ENCODE measurements at places on chromosomes 7 and 10.
A peak's percentile ranks its signal among the peaks of the same experiment; 100 is the strongest.

DNA sequence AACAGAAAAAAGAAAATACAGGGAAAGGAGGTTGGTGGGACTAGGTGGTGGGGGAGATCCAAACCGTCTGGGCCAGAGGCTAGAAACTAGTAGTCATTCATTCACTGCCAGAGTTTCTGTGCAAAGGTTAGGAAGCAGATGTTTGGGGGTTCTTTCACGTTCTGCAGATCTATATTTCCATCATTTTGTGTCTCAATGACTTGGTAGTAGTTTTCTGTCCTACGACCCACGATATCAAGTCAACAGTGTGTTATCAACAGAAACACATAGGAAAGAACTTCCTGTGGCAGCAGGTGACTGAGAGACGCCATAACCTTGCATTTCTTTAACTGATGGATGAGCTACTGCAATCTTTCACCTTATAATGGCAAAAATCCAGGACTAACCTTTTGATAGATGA lies 1.8 kb downstream of the CEP55 start:
- no peak for ATAC-seq

DNA sequence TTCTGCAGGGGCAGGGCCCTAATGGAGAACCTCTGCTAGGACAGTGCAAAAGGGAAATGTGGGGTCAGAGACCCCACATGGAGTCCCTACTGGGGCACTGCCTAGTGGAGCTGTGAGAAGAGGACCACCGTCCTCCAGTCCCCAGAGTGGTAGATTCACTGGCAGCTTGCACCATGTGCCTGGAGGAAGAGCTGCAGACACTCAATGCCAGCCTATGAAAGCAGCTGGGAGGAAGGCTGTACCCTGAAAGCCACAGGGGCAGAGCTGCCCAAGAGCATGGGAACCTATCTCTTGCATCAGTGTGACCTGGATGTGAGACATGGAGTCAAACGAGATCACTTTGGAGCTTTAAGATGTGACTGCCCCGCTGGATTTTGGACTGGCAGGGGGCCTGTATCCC lies 20.3 kb upstream of the GNAT3 start:
- no peak for ATAC-seq

- no peak for ATAC-seq
Measured at GRCh38 chr7:116443646-116444045, 55.9 kb upstream of the CAV2 start.

DNA sequence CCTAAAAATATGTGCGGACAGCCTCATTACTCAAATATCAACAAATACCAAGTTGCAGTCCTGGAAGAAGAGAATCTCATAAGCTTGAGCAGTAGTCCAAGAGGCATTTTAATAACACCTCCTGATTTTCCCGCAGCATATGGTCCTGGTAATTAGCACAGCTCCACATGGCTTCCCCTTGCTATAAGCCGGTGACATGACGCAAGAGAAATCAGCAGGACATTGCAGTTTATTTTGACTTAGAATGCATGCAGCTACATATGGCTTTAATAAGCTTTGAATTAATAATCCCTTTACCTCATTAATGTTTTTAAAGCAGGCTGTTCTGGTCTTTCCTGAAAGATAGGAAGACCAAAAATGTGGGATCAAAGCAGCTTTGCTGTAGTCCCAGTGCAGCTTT lies 137.6 kb downstream of the RAMP3 start:
- ATAC-seq = no peak

- peak; percentile 68 for ATAC-seq
Measured at GRCh38 chr10:79487296-79488194, 24.8 kb upstream of the EIF5AL1 start.

DNA sequence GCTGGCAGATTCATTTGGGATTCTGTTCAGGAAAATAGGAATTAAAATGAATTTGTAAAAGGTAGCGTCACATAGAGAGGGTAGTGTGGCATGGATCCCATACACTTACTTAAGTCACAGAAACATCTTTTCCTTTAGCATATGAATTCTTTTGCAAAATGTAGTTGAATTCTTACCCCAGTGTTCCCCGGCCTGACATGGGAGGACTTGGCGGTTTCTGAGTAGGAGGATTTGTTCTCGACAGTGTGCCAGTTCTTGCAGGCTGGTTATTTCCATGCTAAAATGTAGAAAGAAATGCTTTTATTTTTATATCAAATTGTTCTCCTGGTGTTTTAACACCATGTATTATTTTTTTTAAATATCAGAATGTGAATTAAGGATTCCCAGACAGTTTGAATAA lies 72.6 kb downstream of the PDSS1 start:
- ATAC-seq = no peak

GRCh38 chr10:5566614-5567013 lies 41.9 kb downstream of the CALML3 start:
- ATAC-seq = no peak

- no peak for ATAC-seq
Measured at GRCh38 chr7:54823776-54824175, 64.8 kb upstream of the SEC61G start.

GRCh38 chr10:90862908-90863514 lies 5.2 kb upstream of the HTR7 start:
- no peak for ATAC-seq

- no peak for ATAC-seq
Measured at GRCh38 chr10:63901228-63901627, 380.0 kb downstream of the REEP3 start.

- ATAC-seq = peak; percentile 37
Measured at GRCh38 chr7:42883950-42884349, 27.9 kb downstream of the C7orf25 start.

DNA sequence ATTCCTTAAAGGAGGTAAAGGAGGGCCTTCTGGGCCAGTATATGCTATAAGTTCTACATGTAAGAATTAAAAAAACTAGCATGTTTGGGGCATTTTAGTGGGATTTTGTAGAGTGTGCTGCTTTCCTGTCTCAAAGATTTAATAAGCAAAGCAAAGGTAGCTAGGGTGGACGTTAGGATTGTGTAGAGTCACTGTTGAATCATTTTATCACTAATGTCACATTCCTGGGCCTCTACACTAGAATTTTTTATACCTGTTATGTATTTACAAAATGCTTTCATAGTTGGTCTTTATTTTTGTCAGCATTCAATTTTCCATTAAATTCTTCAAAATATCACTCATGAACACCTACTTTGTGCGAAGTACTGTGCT lies 139.4 kb upstream of the PHYHIPL start:
- no peak for ATAC-seq

DNA sequence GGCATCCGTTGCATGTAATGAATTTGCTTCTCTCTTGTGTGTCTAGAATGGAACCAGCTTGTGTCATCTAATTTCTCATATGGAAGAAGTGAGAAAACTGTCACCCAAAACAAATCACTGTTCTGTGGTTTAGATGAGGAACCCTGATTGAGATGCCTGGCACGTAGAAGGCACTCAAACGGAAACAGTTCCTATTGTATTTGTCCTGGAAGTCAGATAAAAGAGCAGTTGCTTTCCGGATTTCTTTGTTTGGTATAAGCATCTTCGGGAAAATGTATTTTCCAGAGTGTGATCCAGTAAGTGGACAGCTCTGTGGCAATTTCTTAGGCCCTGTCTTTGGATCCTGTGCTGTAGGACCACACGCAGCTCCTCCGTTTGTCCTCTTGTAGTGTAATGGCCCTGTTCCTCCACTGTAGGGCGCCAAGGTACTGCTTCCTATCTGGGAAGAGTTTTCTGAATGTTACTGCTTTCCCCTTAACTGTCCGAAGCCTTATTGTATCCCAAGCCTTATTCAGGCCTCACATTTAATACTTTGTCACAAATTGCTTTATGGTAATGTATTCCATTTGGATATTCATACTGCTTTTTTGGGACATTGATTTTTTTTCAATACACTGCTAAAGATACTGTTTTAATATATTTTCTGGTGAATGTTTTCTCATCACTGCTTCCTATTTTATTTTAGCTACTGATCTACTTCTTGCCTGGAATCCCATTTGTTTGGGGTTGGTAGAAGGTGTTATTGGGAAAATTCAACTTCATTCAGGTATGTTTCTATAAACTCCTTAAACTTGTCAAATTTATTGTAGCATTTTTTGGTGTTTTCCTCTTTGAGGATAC lies 24.8 kb downstream of the INPP5F start:
- peak; percentile 90 for ATAC-seq

- no peak for ATAC-seq
Measured at GRCh38 chr7:102889851-102890250, 22.9 kb upstream of the LRRC17 start.

GRCh38 chr7:141522657-141523342 lies 28.4 kb upstream of the AGK start:
- no peak for ATAC-seq

- ATAC-seq = peak; percentile 22
Measured at GRCh38 chr10:1394155-1394912, 338.1 kb downstream of the WDR37 start.

DNA sequence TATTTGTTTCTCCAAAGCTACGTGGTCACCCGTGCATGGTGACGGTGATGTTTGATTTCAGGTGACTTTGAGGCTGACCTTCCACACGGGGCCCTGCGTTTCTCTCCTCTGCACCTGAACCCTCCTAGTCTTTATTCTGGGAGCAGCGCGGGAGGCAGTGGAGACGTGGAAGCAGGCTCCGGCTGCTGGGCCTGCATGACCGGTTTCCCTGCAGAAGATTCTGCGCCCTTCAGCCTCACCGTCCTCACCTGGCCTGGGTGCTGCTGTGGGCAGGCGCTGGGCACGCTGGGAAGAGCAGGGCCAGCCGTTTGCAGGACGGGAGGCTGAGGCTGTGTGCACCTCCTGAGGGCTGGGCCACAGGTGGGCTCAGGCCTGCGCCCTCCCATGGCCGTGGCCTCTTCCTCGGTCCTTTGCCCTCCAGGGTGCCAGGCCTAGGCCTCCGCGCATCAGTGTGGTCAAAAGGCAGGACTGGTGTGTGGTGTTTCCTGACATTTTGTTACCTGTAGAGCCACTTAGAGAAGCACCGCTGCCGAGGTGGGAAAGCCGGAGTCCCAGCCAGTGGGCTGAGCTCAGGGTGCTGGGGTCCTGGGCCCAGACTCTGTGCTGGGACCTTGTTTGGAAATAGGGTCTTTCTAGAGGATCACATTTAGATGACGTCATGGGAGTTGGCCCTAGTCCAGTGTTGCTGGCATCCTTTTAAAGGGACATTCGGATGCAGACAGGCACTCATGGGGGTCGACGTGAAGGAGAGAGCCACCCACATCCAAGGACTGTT lies 478.3 kb downstream of the DNAJB6 start:
- no peak for ATAC-seq

DNA sequence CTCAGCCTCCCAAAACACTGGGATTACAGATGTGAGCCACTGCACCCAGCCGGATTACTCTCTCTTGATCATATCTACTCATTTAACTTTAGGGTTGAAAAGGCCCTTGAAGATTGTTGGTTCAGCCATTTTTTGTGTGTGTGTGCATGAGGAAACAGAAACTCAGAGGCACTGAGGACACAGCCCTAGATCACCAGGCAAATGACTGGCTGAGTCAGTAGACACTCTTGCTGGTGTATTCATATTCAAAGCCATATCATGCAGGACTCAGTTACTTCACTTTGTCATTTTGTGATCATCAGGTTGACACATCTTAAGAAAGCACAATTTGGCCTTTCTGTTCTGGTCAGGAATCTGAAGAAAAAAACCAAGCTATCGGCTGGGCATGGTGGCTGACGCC lies 253.4 kb downstream of the TRIL start:
- no peak for ATAC-seq

- no peak for ATAC-seq
Measured at GRCh38 chr10:36455526-36456133, 669.8 kb upstream of the ANKRD30A start.

DNA sequence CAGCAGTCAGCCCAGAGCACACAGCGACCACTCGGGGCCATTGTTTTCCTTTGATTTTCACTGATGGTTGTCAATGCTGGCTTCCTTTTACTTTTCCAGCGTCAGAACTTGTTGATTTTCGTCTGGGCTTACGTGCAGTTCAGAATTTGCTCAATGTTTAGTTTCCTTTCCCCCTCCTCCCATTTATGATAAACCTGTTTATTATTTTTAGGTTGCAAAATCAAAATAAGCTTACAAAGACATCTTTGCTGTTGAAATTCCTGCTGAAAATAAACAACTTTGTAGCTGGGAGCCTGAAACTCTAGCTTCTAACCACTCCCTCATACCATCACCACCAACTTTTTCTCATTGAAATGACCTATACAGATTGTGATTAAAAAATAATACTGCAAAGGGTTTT lies 83.1 kb upstream of the LYZL1 start:
- no peak for ATAC-seq

All from stimulated activated memory B cell treated with anti-CD40 and anti-IgM and Interleukin-4, amounts not matched to agents 10 μg/mL and 1 μg/mL and 100 μg/mL, for 72 hours (primary cell).